ENCODE measurements at places on chromosomes 3 and 15. TPM values are rescaled to one million over a fixed set of nuclear protein-coding genes. Genes with fewer than 3 reads are reported as not detected.

DNA sequence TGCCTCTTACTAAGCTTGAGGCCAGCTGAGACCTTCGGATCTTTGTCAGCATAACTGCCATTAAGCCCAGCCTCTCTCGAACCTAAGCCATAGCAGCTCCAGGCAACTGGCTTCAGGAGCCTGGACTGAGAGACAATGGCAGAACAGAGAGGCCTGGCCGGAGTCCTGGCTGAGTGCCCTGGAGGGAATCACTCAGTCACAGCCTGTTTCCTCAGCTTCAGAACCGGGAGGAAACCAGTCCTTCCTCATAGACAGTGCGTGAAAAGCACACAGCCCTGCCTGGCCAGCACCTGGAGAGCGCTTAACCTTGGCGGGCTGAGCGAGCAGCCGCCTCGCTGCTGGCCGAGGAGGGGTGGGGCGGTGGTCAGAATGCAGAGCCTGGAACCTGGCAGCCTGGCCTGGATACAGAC is 21.6 kb downstream of the RNU5B-1 start:
- peaks cover 2% of the 10 kb centered on the region for H3K27me3 ChIP-seq
- H3K36me3 ChIP-seq: no peaks in the 10 kb centered on the region
- no peaks in the 10 kb centered on the region for H3K4me1 ChIP-seq
- H3K4me3 ChIP-seq: no peak overlapping the region

GRCh38 chr3:154842536-154842935 is 237.6 kb upstream of the MME start:
- DNase-seq: no peak
- no peak overlapping the region for H3K4me3 ChIP-seq
- no peaks in the 10 kb centered on the region for H3K27me3 ChIP-seq
- no peaks in the 10 kb centered on the region for H3K36me3 ChIP-seq
- no peak overlapping the region for H3K27ac ChIP-seq
- no peaks in the 10 kb centered on the region for H3K4me1 ChIP-seq

DNA sequence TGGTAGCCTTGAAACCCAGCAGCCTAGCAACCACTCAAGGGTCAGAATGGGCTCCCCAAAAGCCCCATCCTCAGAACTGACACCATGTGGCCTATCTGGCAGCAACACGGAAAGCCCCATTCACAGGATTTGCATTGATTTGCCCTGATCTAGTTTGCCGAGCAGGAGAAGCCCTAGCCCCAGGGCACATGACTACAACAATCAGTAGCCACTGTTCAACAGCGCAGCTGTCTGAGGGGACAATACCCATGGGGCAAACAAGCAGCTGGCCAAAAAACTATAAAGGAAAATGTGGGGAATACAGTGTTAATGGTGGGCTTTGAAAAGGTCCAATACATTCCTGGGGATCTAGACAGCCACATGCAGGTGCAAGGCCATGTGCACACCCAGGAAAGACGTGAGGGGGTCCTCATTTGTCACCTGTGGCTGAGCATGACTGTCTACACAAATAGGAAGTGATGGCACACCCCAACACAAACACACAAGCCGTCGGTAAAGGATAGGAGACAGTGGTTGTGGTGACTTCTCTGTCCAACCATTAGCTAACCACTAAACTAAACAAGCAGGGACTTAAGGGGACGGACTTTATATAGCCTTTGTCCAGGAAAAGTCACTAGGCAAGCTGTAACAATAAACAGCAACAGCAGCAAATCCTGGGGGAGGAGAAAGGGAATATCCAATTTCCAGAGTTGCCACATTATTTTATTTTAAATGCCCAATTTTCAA is 113.7 kb downstream of the LRIG1 start:
- no peaks in the 10 kb centered on the region for H3K27me3 ChIP-seq
- no peak overlapping the region for H3K4me3 ChIP-seq
- H3K36me3 ChIP-seq: no peaks in the 10 kb centered on the region
- peak overlapping the region; percentile 84 for H3K27ac ChIP-seq
- DNase-seq: peak; percentile 65

DNA sequence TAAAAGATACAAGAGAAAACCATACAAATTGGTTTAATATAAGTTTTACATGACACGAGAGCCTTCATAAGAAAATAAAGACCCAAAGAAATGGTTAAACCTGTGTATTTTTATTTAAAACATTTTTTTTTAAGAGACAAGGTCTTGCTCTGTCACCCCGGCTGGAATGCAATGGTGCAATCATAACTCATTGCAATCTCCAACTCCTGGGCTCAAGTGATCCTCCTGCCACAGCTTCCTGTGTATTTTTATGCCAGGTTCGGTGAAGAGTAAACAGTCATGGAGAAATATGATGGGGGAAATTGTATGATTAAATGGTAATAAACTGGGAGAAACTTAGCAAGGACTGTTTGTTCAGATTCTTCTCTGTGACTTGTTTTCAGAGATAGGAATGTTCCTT is 441.0 kb downstream of the TUSC7 start:
- no peak for DNase-seq
- H3K27me3 ChIP-seq: no peaks in the 10 kb centered on the region
- no peaks in the 10 kb centered on the region for H3K36me3 ChIP-seq
- no peak overlapping the region for H3K4me3 ChIP-seq

DNA sequence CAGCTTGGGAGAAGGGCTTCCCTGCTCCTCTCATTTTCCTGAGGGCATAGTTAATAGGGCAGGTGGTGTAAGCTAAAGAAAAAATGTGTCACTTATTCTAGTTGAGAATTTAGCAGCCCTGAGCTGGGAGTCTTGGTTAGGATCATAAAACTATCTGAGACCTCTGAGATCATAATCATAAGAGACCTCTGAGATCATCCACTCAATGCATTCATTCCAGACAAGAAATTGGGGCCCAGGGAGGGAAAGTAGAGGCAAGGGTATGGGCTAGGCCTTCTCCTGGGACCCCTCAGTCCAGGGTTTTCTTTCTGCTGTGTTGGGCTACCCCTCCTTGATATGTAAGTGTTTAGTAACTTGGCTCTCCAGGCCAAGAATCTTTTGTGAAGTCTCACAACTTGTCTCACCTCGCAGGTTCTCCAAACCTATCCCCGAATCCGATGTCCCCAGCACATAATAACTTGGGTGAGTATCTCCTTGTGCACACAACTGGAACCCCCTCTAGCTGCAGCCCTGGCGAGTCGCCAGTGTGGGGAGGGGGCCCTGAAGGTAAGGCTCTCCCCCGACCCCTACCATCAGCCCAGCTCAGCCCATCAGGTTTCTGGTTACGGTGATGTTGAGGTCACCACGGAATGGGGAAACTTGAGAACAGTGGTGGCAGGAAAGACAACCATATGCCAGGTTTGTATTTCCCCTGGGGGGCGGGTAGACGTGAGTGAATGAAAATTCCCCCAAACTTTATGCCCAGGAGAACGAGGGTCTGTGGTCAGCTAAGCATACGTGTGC is 84.1 kb downstream of the AAGAB start:
- peaks cover 35% of the 10 kb centered on the region for H3K36me3 ChIP-seq
- no peak overlapping the region for H3K27ac ChIP-seq
- no peak for DNase-seq
- H3K27me3 ChIP-seq: no peaks in the 10 kb centered on the region

- no peak overlapping the region for H3K4me3 ChIP-seq
- no peak for DNase-seq
- H3K27me3 ChIP-seq: no peaks in the 10 kb centered on the region
- no peak overlapping the region for H3K27ac ChIP-seq
- H3K4me1 ChIP-seq: no peaks in the 10 kb centered on the region
- H3K36me3 ChIP-seq: no peaks in the 10 kb centered on the region
Measured at GRCh38 chr3:140470962-140471361, 206.9 kb upstream of the TRIM42 start.

GRCh38 chr3:73493543-73494308 is 131.0 kb downstream of the PDZRN3 start:
- H3K27ac ChIP-seq: no peak overlapping the region
- DNase-seq: no peak
- H3K36me3 ChIP-seq: no peaks in the 10 kb centered on the region
- H3K4me1 ChIP-seq: peaks cover under 1% of the 10 kb centered on the region
- H3K27me3 ChIP-seq: no peaks in the 10 kb centered on the region

GRCh38 chr3:45434996-45435395 is 46.6 kb downstream of the LARS2 start:
- no peaks in the 10 kb centered on the region for H3K4me1 ChIP-seq
- no peak for DNase-seq
- no peaks in the 10 kb centered on the region for H3K27me3 ChIP-seq
- H3K27ac ChIP-seq: no peak overlapping the region

DNA sequence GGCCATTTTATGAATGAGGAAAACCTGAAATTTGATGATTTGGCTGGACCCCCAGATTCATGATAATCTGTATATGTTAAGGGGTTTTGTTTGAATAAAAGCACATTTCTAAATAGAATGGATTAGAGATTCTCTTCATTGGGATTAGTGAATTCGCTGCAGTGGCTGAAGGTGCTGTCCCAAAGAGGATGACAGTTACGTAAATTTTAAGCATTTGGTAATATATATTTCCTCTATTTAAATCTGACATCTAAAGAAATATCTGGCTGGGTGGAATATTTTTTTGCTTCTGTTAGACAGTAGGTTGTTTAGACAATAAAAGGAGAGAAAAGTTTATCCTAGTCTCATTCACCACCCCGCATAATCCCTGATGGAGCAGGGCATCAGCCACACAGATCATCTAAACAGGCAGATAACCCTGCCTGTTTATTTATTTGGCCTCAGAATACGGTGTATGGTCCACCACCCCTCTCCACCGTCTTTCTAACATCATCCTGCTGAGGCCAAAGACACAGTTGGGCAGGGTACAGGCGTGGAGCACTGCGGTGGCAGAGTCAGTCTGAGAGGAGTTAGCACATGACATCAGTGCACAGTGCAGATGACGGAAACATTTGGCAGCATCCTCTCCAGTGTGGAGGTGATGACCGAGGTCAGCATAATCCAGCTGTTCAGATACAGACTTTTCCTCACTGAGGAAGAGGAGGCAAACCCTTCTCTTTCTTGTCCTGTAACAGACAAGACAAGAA is 20.4 kb upstream of the NFKBIZ start:
- peak overlapping the region; percentile 78 for H3K4me3 ChIP-seq
- H3K27ac ChIP-seq: peak overlapping the region; percentile 92

- no peaks in the 10 kb centered on the region for H3K4me1 ChIP-seq
- DNase-seq: no peak
- no peaks in the 10 kb centered on the region for H3K36me3 ChIP-seq
- no peak overlapping the region for H3K4me3 ChIP-seq
- H3K27ac ChIP-seq: no peak overlapping the region
- H3K27me3 ChIP-seq: no peaks in the 10 kb centered on the region
Measured at GRCh38 chr3:153744889-153745288, 376.3 kb upstream of the ARHGEF26 start.

- H3K27me3 ChIP-seq: no peaks in the 10 kb centered on the region
- no peak overlapping the region for H3K4me3 ChIP-seq
- peaks cover 26% of the 10 kb centered on the region for H3K4me1 ChIP-seq
- no peak for DNase-seq
- peaks cover 27% of the 10 kb centered on the region for H3K36me3 ChIP-seq
Measured at GRCh38 chr3:52228266-52228665, 2.8 kb upstream of the TLR9 start.

Gene IL17RC
- 0.37 TPM for total RNA-seq

Gene FHIT
- 10.3 TPM for total RNA-seq

Gene SIDT1
- 26.8 TPM for total RNA-seq

Gene SENP8
- 2.4 TPM for total RNA-seq

Gene SLC9C1
- not detected for total RNA-seq

Gene NBEAL2
- total RNA-seq: 106 TPM

Data from GM12878 (cell line).